ENCODE measurements at places on chromosomes 6 and 20. TPM values are rescaled to one million over a fixed set of nuclear protein-coding genes. Genes with fewer than 3 reads are reported as not detected.

The MRPS18A gene
- 33.5 TPM for total RNA-seq

The KCNB1 gene
- total RNA-seq: 0.48 TPM

The THBD gene
- total RNA-seq: 14.2 TPM

The CENPQ gene
- 3.4 TPM for total RNA-seq

The RSPO3 gene
- total RNA-seq: 4.5 TPM

DNA sequence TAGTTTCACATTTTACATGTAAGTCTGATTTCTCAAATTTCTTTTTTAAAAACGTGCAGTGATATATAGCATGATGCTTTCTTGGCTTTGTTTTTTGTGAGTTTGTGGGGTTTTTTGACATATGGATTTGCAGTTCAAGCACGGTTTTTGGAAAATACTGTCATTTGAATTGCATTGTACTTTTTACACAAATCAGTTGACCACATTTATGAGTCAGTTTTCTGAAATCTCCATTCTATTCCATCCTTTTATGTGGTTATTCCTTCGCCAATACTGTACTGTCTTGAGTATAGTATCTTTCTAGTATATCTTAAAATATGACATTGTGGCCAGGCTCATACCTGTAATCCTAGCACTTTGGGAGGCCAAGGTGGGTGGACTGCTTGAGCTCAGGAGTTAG is 890.0 kb upstream of the CITED2 start:
- no peak overlapping the region for H3K27ac ChIP-seq
- H3K4me1 ChIP-seq: no peaks in the 10 kb centered on the region
- no peak overlapping the region for H3K4me3 ChIP-seq

- no peak overlapping the region for H3K27ac ChIP-seq
- no peak for DNase-seq
- H3K4me1 ChIP-seq: no peaks in the 10 kb centered on the region
- H3K4me3 ChIP-seq: no peak overlapping the region
- H3K36me3 ChIP-seq: no peaks in the 10 kb centered on the region
These were observed 318.0 kb downstream of the GRIK2 start for GRCh38 chr6:101711518-101711917.

GRCh38 chr6:24549674-24550353 is 55.0 kb downstream of the ALDH5A1 start:
- H3K36me3 ChIP-seq: no peaks in the 10 kb centered on the region
- no peak overlapping the region for H3K4me3 ChIP-seq
- H3K27ac ChIP-seq: no peak overlapping the region
- H3K4me1 ChIP-seq: no peaks in the 10 kb centered on the region
- DNase-seq: no peak

GRCh38 chr6:92587525-92587924 is 831.8 kb downstream of the EPHA7 start:
- H3K36me3 ChIP-seq: no peaks in the 10 kb centered on the region
- H3K27ac ChIP-seq: no peak overlapping the region
- H3K4me3 ChIP-seq: no peak overlapping the region
- H3K4me1 ChIP-seq: no peaks in the 10 kb centered on the region

- DNase-seq: no peak
- no peak overlapping the region for H3K4me3 ChIP-seq
- H3K27me3 ChIP-seq: no peaks in the 10 kb centered on the region
- H3K27ac ChIP-seq: no peak overlapping the region
- H3K36me3 ChIP-seq: no peaks in the 10 kb centered on the region
These were observed 151.0 kb downstream of the SCML4 start for GRCh38 chr6:107673076-107673494.

GRCh38 chr20:4987130-4987529 is 14.2 kb downstream of the SLC23A2 start:
- H3K4me1 ChIP-seq: no peaks in the 10 kb centered on the region
- no peak for DNase-seq
- H3K4me3 ChIP-seq: no peak overlapping the region

Measured in astrocyte (in vitro differentiated cells and primary cell).